SK-N-DZ (cell line): ENCODE measurements at places on chromosomes 12 and 14.

- DNase-seq, result no peak
Measured at GRCh38 chr12:60437297-60437696, 841.5 kb downstream of the SLC16A7 start.

DNA sequence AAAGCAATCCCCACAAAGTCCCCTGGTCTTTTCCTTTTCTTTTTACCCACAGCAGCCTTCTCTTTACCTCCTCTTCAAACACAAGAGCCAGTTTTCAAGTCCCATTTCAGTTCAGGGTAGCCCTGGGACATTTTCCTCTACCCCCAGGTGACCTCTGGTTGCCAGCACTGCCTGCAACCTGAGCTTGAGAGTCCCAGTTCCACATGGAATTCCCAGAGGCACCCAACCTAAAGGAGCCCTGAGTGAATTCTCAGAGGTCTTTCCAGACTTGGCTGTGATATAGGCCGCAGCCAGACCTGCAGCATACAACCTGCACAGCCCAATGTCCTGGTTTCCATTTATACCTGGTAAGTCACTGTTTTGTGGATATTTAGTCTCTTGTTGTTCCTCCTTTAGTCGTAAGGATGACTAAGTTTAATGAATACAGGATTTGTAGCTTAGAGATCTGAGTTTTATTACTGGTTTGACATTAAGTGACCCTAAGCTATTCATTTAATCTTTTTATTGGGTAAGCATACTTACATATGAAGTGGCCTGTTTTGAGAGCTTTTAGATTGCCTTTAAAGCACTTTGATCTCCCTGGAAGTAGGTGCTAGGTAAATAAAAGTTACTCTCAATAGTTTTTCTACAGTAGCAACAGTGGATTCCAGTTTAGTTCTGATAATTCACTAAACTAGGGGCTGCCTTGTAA is 159.8 kb downstream of the TGFB3 start:
- no peak for DNase-seq

- DNase-seq, result no peak
Measured at GRCh38 chr12:29990971-29991370, 207.2 kb upstream of the TMTC1 start.

DNA sequence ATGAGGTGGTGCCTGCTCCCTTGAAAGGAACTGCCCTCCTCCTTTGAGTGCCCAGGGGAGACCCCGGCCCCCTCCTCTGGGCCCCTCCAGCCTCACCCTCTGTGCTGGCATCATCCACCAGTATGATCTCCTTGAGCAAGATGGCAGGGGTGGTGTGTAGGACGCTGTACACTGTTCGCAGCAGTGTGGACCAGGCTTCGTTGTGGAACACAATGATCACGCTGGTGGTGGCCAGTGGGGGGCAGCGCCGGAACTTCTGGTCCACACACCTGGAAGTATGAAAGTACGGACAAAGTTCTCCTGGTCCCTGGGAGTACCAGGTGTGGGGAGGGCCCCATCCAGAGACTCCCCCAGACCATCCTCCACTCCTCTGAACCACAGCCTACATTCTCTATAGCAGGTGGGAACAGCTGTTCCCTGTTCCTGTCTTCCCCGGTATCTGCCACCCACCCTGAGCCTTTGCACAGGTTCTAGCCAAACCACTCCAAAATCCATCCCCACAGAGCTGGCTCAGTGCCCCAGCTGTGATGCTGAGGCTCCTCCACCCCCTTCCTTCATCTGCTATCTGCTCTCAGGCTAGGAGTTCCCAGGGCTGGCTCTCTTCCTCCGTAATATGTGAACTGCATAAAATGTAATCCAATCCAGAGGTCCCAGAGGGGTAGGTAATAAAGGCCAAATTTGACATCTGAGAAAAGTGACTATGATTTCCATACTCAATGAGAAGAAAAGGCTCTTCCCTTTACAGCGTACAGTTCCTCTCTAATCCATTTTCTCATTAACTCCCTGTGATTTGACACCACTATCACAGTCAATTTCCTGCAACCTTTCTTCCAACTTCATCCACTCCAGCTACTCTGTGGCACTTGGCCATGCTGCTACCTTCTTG is 13.9 kb downstream of the GALNT6 start:
- no peak for DNase-seq

DNA sequence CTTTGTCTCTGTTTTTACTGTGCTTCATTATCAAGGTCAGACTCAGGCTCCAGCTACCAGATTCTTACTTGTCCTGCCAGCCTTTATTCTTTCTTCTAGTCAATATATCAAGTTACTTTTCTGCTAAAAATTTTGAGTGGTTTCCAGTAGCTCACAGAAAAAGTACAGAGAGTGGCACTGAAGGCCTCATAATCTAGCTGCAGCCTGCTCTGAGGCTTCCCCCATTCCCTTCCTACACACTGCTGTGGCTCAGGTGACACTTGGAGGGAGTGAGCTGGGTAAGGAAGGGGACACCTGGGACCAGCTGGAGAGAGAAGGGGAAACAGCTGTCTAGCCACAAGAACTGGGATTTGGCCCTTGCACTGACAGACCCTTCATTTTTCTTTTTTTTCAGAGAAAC is 25.4 kb downstream of the TTC6 start:
- no peak for DNase-seq

- no peak for DNase-seq
Measured at GRCh38 chr14:20419419-20419818, 6.1 kb upstream of the TEP1 start.
